ENCODE measurements at places on chromosomes 2 and 18.
A peak's percentile ranks its signal among the peaks of the same experiment; 100 is the strongest.

DNA sequence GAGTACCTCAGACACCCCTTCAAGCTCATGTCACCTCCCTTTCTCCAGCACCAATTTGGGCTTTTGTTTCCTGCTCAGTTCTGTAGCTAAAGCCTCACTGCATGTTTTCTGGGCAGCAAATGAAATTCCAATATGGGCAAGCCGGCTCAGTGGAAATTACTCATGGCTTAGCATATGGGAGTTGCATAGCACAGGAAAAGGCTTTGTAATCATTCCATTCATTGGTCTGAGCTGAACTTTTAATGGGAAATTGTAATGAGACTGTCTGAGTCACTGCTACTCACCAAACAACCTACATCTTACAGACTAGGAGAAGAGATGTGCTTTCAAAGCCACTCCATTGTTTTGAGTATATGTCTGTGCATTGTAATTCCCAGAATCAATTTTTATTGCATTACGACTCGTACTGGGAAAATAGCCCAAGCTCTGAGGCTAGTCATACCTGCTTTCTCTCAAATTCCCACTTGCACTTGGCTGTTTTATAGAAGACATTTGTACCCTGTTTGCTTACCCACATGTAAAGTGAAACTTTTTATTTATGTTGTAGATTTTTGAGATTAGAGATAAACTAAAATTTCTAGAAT lies 139.5 kb upstream of the LRATD1 start:
- H3K4me1 ChIP-seq, result peaks cover 13% of the 10 kb centered on the region
- H3K27me3 ChIP-seq, result no peaks in the 10 kb centered on the region
- H3K27ac ChIP-seq, result no peak overlapping the region
- no peak overlapping the region for H3K4me3 ChIP-seq

GRCh38 chr2:236855176-236855865 lies 230.4 kb upstream of the COPS8 start:
- H3K27me3 ChIP-seq, result peaks cover 29% of the 10 kb centered on the region
- peaks cover 64% of the 10 kb centered on the region for H3K4me1 ChIP-seq
- DNase-seq, result no peak

- DNase-seq, result no peak
- no peaks in the 10 kb centered on the region for H3K27me3 ChIP-seq
- no peak overlapping the region for H3K4me3 ChIP-seq
- peaks cover 8% of the 10 kb centered on the region for H3K36me3 ChIP-seq
- H3K4me1 ChIP-seq, result peaks cover 13% of the 10 kb centered on the region
- H3K27ac ChIP-seq, result peak overlapping the region; percentile 71
These were observed 52.8 kb downstream of the SLC35F5 start for GRCh38 chr2:113703386-113704299.

- H3K4me3 ChIP-seq, result no peak overlapping the region
- H3K27me3 ChIP-seq, result peaks cover 3% of the 10 kb centered on the region
- H3K27ac ChIP-seq, result no peak overlapping the region
- no peaks in the 10 kb centered on the region for H3K4me1 ChIP-seq
These were observed 13.4 kb upstream of the UGT1A1 start for GRCh38 chr2:233746475-233747282.

DNA sequence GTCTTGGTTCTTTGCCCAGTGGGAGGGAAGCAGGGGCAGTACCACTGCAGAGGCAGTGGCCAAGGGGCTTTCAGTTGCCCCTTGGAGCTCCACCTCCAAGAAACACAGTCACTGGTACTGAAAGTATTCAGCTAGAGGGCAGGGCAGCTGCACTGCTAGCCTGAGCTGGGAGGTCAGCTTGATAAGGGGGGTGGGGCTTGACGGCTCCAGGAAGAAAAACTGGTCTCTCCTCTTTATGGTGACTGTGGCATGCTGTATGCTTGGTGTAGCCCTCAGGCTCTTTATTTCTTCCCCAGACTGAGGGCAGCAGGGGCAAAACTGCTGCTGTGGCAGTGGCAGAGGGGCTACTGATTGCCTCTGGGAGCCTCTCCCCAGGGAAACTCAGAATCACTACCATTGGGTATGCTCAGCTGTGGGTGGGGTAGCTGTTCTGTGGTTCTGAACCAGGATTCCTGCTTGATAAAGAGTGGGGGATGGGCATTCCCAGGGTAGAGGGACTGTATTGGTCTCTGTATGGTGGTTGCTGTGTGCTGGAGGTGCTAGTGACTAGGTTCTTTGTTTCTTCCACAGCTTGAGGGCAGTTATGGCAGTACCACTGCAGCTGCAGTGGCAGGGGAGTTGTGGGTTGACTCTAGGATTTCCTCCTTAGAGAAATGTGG lies 134.6 kb upstream of the SCN7A start:
- no peak for DNase-seq
- no peak overlapping the region for H3K27ac ChIP-seq
- H3K27me3 ChIP-seq, result no peaks in the 10 kb centered on the region
- H3K36me3 ChIP-seq, result no peaks in the 10 kb centered on the region
- H3K4me1 ChIP-seq, result peaks cover 6% of the 10 kb centered on the region

- H3K27ac ChIP-seq, result no peak overlapping the region
- H3K4me1 ChIP-seq, result no peaks in the 10 kb centered on the region
- H3K4me3 ChIP-seq, result no peak overlapping the region
These were observed 510.1 kb upstream of the SLC8A1 start for GRCh38 chr2:40962026-40962425.

DNA sequence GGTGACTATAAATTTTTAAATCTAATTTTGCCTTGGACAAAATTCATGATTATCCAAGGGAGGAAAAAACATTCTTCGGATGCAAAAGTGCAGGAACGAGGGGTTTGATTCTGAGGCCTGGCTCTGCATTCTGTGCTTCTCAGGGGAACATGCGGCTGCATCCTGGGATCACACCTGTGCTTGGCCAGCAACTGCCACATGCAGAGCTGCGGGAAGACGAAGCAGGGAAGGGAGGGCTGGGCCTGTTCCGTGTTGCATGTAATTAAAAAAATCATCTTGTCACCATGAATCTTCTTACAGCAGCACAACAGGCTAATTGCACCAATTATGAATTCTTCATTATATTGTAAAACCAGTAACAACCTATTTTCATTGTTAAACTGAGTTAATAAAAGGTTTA lies 158.0 kb upstream of the ALKAL2 start:
- no peak overlapping the region for H3K4me3 ChIP-seq
- no peaks in the 10 kb centered on the region for H3K27me3 ChIP-seq
- H3K4me1 ChIP-seq, result peaks cover 23% of the 10 kb centered on the region
- no peak overlapping the region for H3K27ac ChIP-seq
- H3K36me3 ChIP-seq, result no peaks in the 10 kb centered on the region

DNA sequence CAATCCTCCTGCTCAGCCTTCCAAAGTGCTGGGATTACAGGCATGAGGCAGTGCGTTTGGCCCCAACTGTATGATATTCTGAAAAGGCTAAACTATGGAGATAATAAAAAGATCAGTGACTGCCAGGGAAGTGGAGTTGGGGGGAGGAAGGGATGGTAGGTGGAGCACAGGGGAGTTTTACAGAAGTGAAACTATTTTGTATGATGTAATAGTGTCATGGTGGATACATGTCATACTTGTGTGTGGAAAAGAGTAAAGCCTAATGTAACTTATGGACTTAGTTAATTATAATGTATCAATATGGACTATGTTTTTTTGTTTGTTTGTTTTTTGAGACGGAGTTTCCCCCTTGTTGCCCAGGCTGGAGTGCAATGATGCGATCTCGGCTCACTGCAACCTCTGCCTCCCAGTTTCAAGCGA lies 2.9 kb upstream of the GGCX start:
- no peak overlapping the region for H3K27ac ChIP-seq
- H3K36me3 ChIP-seq, result no peaks in the 10 kb centered on the region
- H3K4me3 ChIP-seq, result peak overlapping the region; percentile 70
- DNase-seq, result no peak
- no peaks in the 10 kb centered on the region for H3K27me3 ChIP-seq
- peaks cover 20% of the 10 kb centered on the region for H3K4me1 ChIP-seq

DNA sequence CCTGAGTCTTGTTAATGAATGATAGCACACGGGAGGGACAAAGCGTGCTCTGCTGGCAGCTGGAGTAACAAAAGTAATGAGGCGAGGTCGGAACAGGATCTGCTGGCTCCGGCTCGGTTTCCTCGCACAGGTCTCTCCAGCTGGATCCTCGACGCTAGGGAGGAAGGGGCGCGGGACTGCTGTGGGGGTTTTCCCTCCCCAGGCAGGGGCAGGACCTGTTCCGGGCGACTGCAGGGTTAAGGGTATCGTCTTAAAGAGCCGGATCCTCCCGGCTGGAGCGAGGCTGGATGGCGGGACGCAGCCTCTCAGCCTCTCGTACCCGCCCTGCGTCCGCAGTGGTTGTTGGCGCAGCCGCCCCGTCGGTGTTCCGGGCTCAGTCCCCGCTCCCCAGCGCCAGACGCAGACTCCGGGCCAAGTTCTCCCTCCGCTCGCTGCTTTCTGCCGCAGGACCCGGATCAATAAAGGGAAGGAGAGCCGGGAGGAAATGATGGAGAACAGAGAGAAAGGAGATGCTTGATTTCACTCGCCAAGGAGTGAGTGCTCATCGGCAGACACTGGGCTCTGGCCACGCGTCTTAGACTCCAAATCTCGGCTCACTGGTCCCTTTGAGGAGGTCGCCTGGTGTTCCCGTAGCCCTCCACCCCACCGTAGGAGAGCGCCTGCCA lies 1.1 kb upstream of the LIPG start:
- H3K27me3 ChIP-seq, result peaks cover 23% of the 10 kb centered on the region
- H3K4me1 ChIP-seq, result peaks cover 53% of the 10 kb centered on the region
- H3K36me3 ChIP-seq, result no peaks in the 10 kb centered on the region
- peak; percentile 7 for DNase-seq

DNA sequence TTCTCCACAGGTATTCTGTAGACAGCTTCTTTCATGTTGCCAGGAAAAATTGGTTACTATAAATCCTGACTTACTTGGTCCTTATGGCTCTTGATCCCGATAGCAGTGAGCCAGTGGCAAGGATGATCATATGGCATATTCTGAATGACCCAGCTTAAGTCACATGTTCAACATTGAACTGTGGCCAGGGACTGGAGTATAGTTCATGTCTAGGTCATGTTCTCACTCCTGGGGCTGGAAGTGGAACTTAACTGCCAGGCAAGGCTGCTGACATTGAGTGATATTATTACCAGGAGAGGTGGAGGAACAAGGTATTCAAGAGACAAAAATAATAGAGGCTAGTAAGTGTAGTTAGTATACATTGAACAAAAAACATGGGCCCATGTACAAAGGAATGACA lies 26.2 kb downstream of the R3HDM1 start:
- H3K27me3 ChIP-seq, result no peaks in the 10 kb centered on the region
- H3K4me1 ChIP-seq, result peaks cover 9% of the 10 kb centered on the region
- no peak overlapping the region for H3K27ac ChIP-seq

DNA sequence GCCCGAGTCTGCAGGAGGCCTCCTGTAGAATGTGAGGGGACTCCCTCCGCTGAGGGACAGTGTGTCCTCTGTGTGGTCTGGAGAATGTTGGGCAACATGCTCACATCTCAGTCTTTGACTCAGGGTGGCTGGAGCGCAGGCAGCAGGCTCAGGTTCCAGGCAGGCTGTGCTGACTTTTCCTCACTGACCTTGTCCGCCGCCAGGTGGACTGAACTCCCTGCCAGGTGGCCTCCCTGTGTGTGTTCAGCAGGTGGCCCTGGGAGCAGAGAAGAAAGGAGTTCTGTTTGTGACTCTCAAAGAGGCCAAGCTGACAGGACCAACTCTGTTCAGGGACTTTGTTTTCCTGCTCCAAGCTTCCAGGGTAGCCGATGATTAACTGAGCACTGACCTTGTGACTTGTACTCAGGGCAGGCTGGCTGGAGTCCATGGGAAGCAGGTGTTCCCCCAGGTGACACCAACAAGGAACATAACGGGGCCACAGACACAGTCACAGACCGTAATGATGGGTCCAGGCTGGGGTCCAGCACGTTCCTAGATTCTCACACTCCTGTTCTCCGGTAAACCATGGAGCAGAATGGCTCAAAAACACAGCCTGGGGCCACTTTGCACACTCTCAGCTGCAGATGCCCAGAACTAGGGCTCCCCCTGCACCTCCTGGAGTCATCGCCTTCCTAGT lies 439.8 kb downstream of the RNF144A start:
- peak overlapping the region; percentile 83 for H3K27ac ChIP-seq
- no peak overlapping the region for H3K4me3 ChIP-seq
- DNase-seq, result no peak
- H3K27me3 ChIP-seq, result no peaks in the 10 kb centered on the region
- peaks cover 5% of the 10 kb centered on the region for H3K4me1 ChIP-seq

DNA sequence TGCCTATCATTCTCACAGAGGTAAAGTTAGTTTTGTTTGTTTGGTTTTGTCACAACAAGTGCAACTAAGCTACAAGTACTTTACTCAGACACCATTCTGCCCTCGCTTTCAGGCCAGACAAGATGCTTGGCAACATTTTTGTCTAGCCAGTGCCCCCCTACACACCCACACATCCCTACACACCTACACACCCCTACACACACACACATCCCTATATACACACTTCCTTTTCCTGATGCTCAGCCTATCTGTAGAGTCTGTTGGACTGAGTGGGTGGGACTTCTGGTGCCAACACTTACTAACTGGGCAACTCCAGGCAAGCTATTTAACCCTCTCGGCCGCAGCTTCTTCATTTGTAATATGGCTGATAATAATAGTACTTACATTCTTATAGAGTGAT lies 161.4 kb downstream of the ALK start:
- no peaks in the 10 kb centered on the region for H3K27me3 ChIP-seq
- DNase-seq, result no peak
- H3K27ac ChIP-seq, result no peak overlapping the region
- H3K4me1 ChIP-seq, result peaks cover 31% of the 10 kb centered on the region
- no peaks in the 10 kb centered on the region for H3K36me3 ChIP-seq

Measured in neural crest cell (in vitro differentiated cells).